ENCODE measurements at places on chromosomes 2 and 18.

DNA sequence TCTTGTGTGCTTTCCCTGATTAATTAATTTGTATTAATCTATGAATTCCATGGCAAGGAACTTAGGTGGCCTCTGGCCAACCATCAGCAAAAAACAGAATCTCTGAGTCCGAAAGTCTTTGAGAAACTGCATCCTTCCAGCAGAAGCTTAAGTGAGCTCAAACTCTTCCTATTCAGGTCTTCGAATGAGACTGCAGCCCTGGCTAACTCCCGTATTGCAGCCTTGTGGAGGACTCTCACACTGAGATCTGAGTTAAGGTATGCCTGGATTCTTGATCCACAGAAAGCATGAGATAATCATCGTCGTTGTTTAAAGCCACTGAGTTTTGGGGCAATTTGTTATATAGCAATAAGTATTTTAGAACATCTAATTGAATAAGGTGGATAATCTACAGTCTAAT is 1143.9 kb upstream of the NXPH2 start:
- no peak for DNase-seq

DNA sequence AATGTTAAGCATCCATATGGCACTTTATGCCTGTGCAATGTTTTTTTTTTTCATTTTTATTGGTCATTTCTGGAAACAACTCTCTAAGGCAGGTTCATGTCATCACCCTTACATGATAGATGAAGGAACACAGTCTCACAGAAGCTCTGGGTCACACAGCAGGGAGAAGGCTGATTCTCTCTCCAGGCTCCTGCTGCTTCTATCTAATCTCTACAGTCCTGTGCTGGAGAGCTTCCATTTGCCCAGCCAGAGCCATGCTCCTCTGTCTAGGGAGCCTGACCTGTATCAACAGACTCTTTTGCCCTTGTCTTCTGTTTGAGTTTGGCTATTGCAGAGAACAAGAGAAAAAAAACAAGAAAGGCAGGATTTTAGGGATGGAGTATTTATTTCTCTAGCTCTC is 584.8 kb downstream of the MBD2 start:
- no peak for DNase-seq

GRCh38 chr2:207395535-207396251 is 134.1 kb upstream of the CREB1 start:
- DNase-seq = peak; percentile 89

- peak; percentile 30 for DNase-seq
Measured at GRCh38 chr2:121925466-121925865, 170.0 kb downstream of the TSN start.

DNA sequence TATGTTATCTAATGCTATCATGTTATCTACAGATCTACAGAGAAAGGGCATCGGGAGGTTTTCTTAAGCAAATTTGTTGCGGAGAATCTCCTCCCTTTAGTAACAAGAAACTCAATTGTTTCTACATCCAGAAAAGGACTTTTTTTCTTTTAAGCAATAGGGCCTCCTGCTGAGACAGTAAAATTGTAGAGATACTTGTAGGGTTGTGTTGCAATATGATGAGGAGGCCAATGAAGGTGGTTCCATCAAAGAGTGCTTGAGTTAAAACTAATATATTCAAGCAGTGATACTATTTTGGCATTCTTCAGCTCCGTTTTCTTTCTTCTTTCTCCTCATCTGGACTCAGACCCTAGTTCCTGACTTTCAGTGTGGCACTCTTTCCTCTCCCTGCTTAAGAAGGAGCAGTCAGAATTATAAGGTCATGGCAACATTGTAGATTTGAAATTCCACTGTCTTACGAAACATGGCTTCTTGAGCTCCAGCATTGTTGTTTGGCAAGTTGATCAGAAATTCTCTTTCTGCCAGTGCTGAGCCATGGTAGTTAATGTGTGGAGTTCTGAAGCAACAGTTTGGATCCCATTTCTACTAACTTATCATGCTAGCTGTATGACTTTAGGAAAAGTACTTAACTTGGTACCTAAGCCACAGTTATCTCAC is 202.0 kb upstream of the SLC14A2 start:
- DNase-seq = peak; percentile 49

DNA sequence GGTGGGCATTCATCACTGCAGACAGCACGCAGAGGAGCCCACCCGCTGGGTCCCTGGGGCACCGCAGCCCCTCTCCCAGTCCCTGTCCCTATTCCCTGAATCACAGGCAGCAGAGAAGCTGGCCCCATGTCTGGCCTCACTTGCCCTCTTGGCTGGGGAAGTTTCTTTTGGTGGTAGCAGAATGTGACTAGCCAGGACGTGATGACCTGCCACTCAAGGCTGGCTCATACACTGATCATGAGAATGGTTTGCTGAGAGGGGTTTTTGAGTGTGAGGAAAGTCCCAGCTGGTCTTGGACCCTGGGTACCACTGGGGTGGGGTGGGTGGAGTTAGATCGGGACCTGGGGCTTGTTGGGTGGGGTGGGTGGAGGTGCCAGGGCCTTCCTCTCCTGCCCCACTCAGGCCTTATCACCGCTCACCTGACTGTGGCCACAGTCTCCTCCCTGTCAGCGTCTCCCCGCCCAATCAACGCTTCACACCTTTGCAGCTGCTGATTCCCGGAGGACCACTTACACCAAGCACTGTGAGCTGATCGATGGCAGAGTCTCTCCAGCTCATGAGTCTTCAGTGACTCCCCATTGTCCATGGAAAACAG is 28.9 kb upstream of the FOSL2 start:
- DNase-seq = no peak

GRCh38 chr2:86072271-86072858 is 33.3 kb downstream of the POLR1A start:
- no peak for DNase-seq

- peak; percentile 47 for DNase-seq
Measured at GRCh38 chr2:27690052-27690451, 26.4 kb downstream of the SLC4A1AP start.

GRCh38 chr18:41753826-41754225 is 201.2 kb upstream of the PIK3C3 start:
- peak; percentile 47 for DNase-seq

- DNase-seq = no peak
Measured at GRCh38 chr2:144663207-144663606, 143.3 kb upstream of the ZEB2 start.

- peak; percentile 35 for DNase-seq
Measured at GRCh38 chr2:197079832-197080555, 153.5 kb upstream of the PGAP1 start.

GRCh38 chr2:187461294-187462261 is 13.5 kb upstream of the CALCRL start:
- no peak for DNase-seq

DNA sequence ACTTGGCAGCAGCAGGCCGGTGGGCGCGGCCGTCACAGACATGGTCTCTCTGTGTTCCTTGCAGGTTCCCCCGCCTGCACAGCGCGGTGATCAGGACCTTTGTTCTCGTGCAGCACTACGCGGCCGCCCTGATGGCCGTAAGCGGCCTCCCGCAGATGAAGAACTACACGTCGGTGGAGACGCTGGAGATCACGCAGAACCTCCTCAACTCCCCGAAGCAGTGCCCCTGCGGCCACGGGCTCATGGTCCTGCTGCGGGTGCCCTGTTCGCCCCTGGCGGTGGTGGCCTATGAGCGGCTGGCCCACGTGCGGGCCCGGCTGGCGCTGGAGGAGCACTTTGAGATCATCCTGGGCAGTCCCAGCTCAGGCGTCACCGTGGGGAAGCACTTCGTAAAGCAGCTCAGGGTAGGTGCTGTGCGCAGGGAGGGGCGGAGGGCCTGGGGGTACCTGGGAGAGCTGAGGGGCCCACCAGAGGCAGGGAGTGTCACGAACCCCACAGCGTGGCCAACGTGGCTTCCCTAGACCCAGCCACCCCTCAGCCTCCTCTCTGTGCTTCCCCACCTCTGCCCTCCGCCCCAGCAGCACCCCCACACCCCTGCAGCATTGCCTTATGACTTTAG is 59.3 kb downstream of the NTSR2 start:
- no peak for DNase-seq

- DNase-seq = no peak
Measured at GRCh38 chr18:10705786-10706185, 180.0 kb downstream of the NAPG start.

DNA sequence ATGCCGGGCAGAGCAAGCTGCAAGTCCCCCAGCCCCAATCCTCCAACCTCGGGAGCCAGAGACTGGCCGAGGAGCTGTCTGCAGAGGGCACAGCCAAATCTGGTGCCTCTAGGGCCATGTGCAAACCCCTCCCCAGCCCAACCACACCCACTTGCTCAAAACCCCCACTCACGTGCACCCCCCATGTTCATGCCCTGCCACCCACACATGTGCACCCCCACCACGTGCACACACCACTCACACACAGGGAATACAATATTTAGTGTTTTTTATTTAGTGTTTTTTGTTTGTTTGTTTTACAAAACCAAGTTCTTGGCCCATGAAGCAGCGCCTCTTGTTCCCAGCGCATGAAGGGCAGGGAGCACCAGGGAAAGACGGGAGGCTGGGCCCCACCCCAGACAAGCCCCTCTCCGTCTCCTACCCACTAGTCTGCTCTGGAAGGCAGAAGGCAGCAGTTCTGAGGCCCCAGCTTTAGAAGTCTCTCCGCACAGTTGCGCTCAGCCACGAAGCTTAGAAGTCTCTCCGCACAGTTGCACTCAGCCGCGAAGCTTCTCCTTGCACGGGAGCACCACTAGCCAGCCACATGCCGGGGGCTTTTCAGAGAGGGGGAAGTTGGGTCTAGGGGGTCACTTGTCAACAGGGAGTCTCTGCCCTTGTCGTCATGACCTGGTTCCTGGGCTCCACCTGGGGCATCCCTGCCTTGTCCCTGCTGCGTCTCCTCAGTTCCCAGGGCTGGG is 276.1 kb upstream of the HDAC4 start:
- no peak for DNase-seq

- DNase-seq = no peak
Measured at GRCh38 chr2:50347358-50348044, 684.4 kb downstream of the NRXN1 start.

DNA sequence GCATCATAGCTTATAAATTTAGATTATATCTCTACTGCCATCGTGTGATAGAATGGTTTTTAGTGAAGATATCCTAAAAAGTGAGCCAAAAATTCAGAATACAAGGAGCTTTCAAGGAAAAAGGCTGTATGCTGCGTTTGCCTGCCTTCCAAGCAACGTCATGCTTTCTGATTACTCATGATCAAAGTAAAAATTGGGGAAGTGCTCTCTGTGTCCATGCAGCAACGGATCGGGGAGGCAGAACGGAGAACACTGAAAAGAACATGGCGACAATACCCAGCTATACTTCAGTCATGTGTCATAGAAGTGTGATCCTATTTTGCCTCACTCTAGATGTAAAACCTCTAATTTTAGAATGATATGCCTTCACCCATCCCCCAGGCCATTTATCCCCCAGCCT is 185.7 kb downstream of the SUCLG1 start:
- DNase-seq = no peak

GRCh38 chr18:79515944-79516351 is 120.2 kb downstream of the NFATC1 start:
- no peak for DNase-seq

- no peak for DNase-seq
Measured at GRCh38 chr2:139218181-139218580, 438.0 kb upstream of the NXPH2 start.

DNA sequence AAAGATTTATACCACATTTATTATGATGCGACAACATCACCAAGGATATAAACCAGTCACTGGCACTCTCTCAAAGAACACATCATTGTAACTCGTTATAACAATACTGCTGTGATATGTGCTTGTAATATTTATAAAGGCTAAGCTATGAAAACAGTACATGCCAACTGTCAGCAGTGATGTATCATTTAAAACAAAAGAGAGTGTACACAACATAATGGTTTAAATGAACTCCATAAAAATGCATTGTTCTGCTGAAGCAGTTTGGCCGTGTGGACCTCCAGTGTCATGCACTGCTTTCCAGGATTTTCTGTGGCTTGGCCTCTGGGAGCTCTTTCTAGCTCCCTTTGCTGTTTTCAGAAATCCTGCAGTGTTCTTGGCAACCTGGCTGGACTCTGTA is 215.6 kb downstream of the MTX2 start:
- DNase-seq = no peak

All from bronchial epithelial cell (primary cell).